ENCODE measurements at places on chromosomes 6 and 20.

DNA sequence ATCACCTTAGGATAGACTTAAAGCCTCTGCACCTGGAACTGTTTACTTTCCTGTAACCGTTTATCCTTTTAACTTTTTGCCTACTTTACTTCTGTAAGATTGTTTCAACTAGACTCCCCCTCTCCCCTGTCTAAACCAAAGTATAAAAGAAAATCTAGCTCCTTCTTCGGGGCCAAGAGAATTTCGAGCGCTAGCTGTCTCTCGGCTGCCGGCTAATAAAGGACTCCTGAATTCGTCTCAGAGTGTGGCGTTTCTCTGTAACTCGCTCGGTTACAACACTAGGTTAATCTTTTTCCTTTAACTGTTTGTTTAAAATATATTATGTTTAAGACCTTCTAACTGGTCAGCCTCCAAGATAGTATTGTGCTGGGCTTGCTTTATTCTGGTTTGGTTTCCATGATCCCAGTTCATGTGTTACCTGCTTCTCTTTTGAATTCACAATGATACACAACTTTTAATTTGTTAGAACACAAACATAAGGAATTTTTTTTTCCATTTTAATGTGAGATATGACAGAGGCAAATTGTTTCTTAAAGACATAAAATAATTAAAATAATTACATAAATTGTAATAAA lies 8.7 kb upstream of the NQO2 start:
- no peak for DNase-seq

GRCh38 chr20:46666818-46667515 lies 15.7 kb upstream of the SLC13A3 start:
- no peak for DNase-seq

DNA sequence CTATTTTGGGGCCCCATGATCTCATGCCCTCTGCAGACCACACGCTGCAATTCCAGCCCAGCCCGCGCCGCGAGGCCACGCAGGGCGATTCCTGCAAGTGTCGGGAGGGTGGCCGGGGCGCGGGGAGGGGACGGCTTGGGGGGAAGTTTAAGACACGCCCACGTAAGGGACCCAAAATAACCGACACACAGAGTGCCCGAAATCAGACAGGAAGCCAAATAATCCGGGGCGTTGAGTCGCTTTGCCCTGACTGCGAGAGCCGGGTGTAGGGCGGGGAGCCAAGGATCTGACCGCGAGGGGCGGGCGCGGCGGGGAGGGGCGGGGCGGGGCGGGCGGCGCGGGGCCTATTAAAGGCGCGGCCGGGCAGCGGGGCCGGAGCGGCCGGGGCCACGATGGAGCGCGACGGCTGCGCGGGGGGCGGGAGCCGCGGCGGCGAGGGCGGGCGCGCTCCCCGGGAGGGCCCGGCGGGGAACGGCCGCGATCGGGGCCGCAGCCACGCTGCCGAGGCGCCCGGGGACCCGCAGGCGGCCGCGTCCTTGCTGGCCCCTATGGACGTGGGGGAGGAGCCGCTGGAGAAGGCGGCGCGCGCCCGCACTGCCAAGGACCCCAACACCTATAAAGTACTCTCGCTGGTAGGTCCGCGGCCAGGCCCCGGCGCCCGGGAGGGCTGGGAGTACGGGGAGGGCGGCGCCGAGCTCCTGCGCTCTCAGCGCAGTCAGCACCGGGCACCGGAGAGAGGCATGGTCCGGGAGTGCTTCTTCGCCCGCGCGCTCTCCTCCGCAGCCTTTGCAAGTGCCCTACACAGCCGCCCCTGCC lies at the start of gene ENPP1:
TSS of gene ENPP1 (plus strand) at position 377 of the 816 bp plus-strand sequence. CDS start at position 393, 16 bp downstream.
- peak; percentile 69 for DNase-seq

- no peak for DNase-seq
Measured at GRCh38 chr6:110158479-110158878, 21.0 kb downstream of the WASF1 start.

GRCh38 chr6:35955970-35956369 lies 35.1 kb upstream of the SRPK1 start:
- DNase-seq, result no peak

- no peak for DNase-seq
Measured at GRCh38 chr6:2799936-2800527, 34.8 kb downstream of the WRNIP1 start.

- DNase-seq, result peak; percentile 97
Measured at GRCh38 chr20:36017048-36017951, 48.9 kb downstream of the CNBD2 start.

GRCh38 chr6:103534095-103534494 lies 1325.6 kb downstream of the HACE1 start:
- DNase-seq, result no peak
